Stimulated activated effector memory CD8-positive, alpha-beta T cell treated with anti-CD3 and anti-CD28 coated beads, Interleukin-12 subunit alpha, Interleukin-12 subunit beta, amount 100 ng/mL, for 72 hours (primary cell): ENCODE measurements at places on chromosomes 3 and 15.

DNA sequence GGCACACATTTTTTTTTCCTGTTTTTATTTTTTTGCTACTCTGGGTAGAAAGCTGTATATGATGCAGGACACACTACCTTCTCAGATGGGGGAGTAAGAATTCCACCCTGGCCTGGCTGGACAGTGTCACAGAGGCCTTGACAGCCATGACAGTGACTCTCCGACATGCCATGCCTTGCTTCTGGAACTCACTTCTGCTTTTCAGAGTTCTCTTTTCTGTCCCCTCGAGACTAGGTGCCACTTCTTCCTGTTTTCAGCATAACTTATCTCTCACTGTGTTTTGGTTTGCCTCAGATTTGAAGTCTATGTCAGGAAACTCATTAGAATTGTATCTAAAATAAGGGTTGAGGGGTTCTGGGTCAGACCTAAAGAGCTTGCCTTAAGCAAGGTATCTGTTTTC lies 69.1 kb upstream of the SEC13 start:
- no peak for DNase-seq

- DNase-seq = peak; percentile 48
Observed at GRCh38 chr15:58066042-58066867, 744 bp upstream of the ALDH1A2 start.

DNA sequence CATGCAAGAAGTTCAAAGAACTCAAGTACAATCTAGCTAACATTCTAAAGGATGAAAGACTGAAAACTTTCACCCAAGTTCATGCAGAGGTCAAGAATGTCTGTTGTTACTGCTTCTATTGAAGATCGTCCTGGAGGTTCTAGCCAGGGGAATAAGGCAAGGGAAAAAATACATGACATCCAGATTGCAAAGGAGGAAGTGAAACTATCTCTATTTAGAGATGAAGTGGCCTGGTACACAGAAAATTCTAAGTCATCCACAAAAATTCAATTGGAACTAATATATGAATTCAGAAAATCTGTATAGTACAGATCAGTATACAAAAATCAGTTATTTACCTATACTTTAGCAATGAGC lies 693.0 kb downstream of the NR2F2 start:
- no peak for DNase-seq

DNA sequence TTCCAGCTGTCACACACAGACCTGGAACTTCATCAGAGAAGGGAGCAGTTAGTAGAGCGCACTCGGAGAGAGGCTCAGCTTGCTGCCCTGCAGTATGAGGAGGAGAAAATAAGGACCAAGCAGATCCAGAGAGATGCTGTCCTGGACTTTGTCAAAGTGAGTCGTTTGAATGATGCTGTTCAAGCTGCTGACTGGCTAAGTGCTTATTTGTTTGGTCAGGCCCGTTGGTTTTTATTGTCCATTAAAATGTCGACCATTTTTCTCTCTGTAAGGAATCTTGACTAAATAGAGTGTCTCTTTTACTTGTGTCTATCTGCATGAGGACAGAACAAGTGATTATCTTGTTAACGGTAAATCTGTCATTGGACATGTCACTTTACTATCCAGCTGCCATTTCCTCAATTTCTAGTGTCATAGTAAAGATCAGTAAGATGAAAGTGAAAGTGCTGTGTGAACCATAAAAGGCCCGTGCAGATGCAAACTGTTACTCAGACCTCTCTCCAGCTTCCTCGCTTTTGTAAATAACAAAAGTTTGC lies 56.9 kb downstream of the LRCH3 start:
- DNase-seq = no peak

GRCh38 chr3:134993011-134993410 lies 198.0 kb downstream of the EPHB1 start:
- DNase-seq = no peak

GRCh38 chr3:179806177-179806576 lies 153.3 kb downstream of the USP13 start:
- DNase-seq = no peak

DNA sequence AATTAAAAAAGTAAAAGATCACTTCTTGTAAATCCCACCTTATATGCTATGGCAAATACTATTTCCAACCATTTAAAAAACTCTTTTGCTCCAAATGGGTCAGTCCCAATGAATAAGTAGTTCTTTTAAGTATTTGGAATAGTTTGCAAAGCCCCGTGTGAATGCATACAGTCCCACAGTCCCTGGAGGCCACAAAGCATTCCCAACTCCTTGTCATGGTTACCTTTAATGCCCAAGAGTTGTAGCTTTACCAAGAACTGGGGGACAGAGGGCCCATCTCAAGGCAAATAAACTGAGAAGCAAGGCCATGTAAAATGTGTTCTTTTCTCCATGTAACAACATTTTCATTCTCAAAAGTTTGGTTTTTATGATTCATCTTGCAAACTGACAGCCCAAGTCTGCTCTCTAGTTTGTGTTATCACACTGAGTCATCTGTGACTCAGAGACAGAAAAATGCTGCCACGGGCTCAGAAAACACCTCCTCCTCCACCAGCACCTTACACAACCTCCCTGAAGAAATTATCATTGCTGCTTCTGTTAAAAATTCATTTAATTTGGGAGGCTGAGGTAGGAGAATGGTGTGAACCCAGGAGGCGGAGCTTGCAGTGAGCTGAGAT lies 336.2 kb downstream of the ERC2 start:
- DNase-seq = no peak

GRCh38 chr3:56702490-56703315 lies 19.6 kb upstream of the TASOR start:
- DNase-seq = peak; percentile 27

GRCh38 chr3:125129512-125129997 lies 73.8 kb upstream of the HEG1 start:
- no peak for DNase-seq

GRCh38 chr3:47849699-47850563 lies 47.0 kb downstream of the DHX30 start:
- DNase-seq = no peak

DNA sequence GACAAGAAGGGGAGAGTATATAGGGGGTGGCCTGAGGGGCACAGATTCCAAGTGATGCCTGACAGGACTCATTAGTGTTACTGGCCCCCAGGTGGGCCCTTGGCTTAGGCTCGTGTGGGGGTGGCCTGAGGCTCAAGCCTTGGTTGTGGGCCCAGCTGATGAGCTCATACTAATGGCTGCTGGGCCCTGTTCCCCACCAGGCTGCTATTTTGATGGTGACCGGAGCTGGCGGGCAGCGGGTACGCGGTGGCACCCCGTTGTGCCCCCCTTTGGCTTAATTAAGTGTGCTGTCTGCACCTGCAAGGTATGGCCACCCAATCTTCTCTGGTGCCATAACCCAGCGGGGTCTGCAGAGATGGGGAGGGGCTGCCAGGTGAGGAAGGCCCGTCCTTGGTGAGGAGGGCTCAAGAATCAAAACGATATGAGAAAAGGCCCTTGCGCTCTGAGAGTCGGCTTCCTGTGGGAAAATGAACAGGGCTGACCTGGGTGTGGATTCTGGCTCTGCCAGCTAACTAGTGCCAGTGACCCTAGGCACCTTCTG lies 7.4 kb downstream of the CHRD start:
- DNase-seq = no peak

DNA sequence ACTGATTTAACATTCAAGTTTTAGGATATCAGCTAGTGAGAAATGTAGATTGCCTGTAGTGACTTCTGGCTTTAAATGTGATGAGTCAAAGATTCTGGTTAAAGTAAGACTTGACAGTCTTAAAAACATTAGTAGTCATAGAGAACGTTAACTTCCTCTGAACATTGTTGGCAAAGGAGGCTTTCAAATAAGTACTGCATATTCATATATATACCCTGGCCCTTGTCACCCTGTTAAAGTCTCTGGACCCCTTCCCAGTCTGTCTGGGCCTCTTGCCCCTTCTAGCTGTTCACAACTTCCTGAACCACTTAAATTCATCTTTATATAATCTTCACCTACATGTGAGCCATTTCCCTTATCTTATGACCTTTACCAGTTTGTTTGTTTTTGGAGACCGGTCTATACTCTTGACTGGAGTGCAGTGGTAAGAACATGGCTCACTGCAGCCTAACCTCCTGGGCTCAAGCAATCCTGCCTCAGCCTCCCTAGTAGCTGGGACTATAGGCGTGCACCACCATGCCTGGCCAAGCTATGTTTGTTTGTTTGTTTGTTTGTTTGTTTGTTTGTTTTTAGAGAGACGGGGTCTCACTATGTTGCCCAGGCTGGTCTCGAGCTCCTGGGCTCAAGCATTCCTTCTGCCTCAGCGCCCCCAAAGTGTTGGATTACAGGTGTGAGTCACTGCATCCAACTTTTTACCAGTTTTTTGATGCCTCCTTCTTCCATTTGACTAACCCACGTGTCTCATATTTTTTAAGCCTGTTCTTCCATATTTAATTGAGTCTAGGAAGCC lies 64.4 kb upstream of the CRTC3 start:
- DNase-seq = no peak

- DNase-seq = no peak
Observed at GRCh38 chr3:36852071-36852470, 87.7 kb upstream of the DCLK3 start.

GRCh38 chr3:114809668-114810413 lies 337.2 kb downstream of the ZBTB20 start:
- peak; percentile 66 for DNase-seq

DNA sequence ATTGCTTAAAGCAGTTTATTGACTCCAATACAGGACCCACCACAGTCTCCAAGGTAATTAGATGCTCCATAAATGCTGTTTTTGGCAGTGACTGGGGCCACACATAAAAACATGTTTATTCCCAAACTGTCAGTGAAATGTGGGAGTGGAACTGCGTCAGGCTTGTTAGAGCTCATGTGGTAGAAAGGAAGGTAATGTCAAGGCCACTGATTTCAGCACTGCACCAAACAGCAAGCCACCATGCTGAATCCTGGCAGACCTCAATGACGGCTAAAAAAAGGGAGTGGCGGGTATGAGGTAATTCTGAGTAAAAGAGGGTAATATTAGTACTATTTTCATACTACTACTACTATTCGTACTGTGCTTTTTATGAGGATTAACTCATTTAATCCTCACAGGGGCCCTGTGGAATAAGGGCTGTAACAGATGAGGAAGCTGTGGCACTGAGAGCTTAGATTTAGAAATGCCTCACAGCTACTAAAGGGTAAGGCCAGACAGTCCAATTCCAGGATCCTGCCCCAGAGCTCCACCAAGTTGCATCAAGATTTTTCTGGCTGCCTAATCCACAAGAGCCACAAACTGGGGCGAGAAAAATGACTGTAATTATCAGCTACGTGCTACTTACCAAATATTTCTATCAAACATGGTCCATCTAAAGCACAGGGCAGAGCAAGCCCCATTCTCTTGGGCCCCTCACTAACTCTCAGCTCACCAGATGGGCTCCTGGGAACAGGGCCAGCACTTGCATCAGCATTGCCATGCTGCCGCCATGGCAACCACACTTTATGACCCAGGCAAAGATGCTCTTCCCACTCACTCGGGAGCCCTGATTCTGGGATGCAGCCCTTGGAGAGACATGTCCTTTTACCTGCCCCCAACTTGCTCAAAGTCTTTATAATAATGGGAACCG lies 83.6 kb upstream of the SPATA12 start:
- DNase-seq = no peak

DNA sequence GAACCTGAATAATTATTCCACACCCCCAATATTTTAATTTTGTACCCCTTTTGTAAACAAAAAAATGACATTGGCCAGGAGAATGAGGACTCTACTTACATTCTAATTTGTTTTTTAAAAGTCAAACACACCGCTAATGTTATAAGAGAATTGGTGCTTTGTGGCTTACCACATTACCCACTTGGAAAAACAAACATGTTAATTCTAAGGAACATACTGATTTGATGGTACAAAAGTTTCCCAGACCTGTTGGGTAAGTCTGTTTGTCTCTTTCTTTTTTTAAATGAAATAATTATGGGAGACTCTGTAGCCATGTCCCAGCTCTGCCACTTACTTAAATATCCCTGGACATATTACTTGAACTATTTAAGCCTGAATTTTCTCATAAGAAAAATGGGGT lies 352.5 kb upstream of the C2CD4B start:
- no peak for DNase-seq

GRCh38 chr3:124839896-124840295 lies 47.3 kb downstream of the ITGB5 start:
- no peak for DNase-seq

GRCh38 chr3:131546441-131546840 lies 43.7 kb upstream of the MRPL3 start:
- no peak for DNase-seq

DNA sequence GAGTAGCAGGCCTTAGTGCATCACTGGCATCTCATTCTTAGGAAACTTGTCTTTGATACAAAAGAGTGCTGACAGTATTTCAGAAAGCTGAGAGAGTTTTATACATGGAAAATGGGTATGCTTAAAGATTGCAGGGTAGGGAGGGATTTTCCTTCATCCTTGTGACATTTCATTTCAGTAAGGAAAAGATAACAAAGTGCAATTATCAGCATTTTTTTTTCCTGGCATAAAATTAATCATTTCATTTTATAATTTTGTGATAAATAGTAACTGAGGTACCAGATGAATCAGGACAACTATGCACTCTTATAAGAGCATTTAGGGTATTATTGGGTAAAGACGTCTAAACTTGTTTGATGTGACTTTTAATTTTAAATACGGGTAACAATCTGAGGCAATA lies 10.3 kb downstream of the KBTBD8 start:
- DNase-seq = no peak

- DNase-seq = no peak
Observed at GRCh38 chr3:16520241-16520969, 6.9 kb upstream of the RFTN1 start.

- no peak for DNase-seq
Observed at GRCh38 chr3:44899683-44900367, 25.4 kb downstream of the TGM4 start.

DNA sequence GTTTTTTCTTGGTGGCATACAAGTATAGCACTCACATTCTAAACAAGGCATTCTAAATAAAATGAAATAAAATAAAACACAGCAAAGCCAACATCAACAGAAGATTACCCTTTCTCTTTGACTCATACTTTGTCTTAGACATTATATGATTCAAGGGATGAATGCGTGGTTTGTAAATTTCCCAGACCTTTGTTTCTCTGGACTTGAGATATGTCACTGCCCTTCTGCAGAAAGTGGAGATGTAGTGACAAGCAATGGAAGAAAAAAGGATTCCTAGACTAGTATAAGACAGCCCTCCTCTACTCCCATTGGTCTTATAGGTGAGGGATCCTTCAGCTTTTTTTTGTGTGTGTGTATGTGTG lies 22.4 kb downstream of the NANOGP8 start:
- DNase-seq = no peak

GRCh38 chr3:69929019-69929418 lies 70.5 kb upstream of the SAMMSON start:
- DNase-seq = no peak

DNA sequence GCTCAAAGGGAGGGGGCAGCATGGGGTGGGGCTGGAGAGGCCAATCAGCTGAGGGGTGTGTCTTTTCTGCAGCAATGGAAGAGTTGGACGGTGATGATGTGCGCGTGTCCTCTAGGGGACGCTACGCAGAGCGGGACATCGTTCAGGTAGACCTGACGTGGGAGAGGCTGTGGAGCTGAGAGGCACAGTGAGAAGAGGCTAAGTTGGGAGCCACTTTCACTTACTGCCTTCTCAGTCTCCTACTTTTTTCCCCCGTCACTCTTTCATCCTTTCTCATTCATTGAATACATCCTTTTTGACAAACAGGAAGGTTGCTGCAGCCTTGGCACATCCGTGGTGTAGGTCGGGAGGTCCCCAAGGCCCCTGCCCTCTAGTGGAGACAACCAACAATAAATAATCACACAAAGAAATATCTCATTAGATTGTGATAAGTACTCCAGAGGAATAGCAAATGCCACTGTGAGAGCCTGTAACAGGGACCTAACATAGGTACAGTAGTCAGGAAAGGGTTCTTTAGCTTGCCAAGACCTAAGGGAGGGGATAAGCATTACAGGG lies 4.4 kb upstream of the BRPF1 start:
- DNase-seq = peak; percentile 75
